AG20443 (cell line): ENCODE measurements at places on chromosomes 3 and 15.

- DNase-seq, result no peak
Measured at GRCh38 chr3:123294296-123294938, 92.7 kb downstream of the SEC22A start.

DNA sequence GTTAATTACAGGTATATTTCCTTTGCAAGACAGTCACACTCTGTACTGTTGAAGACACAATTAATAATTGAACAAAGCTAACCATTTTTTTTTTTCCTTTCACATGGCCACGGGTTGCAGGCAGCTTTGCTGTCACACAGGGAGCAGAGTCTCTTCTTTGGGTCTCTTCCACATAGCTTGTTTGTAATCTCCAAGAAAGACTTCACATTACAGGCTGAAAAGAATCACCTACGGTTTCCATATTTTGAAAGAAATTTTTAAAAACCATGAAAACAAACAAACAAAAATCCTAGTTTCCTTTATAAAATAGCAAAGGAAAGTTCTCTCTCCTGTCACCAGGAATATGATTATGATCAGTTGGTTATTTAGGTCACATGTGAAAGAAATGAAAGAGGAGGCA is 392.6 kb downstream of the GAP43 start:
- no peak for DNase-seq

GRCh38 chr3:142237891-142238290 is 12.5 kb upstream of the GK5 start:
- no peak for DNase-seq

DNA sequence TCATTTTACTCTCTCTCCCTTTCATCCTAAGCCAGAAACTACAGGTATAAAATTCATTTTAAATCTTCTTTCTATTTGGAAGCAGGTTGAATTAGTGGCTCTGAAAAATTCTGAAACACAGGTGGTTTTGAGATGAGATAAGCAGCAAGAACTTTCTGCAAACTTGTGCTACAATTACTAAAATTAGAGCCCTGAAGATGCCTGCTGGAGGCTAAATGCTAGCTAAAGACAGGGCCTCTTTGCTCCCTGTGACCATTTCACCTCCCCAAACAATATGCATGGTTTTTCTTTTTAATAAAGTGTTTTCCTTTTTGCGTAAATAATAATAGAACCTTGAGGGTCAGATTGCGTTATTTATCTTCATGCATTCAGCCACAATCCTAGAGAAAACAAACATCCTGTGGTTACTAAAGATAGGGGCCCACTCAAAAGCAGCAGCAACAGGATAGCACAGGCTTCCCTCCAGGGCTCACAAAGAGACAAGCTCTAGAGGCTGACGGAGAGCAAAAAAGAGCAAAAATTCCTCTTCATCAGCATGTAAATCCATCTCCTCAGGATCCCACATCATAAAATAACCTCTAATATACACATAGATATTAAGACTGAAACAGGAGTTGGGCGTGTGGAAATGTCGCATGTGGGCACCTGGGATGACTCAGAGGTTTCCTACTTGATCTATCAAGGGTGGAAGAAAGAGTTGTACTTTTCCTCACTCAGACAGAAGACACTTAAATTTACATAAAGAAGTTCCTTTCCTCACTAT is 26.5 kb upstream of the CP start:
- DNase-seq, result no peak

DNA sequence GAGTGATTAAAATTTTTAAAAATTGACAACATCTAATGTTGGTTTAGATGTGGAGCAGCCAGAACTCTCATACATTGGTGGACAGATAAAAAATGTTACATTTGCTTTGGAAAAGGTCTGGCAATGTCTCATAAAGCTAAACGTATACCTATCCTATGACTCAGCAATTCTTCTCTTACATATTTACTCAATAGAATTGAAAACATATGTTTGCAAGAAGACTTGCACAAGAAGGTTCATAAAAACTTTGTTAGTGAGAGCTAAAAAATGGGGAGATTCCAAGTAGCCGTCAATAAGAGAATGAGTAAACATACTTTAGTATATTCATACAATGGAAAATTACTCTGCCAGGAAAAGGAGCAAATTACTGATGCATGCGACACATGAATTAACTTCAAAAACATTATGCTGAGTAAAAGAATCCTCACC is 30.0 kb downstream of the MASP1 start:
- DNase-seq, result peak; percentile 38

DNA sequence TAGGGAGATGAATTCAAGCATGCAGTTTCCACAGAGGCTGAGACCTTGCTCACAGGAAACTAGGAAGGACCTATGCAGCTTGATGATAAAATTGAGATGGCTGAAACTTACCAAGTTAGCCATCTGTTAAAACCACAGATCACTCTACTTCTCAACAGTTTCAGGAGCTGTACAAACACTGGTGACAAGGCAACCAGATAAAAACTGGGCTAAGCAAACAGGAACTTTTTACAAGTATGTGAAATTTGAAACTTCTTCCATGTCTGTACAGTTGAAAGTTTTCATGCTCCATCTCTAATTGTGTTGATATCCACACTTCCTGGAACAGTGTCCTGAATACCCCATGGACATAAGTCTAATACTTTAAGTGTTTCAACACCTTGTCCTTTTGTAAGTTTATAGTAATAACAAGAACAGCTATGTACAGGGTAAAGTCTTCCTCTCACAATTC is 78.2 kb downstream of the FAIM start:
- peak; percentile 42 for DNase-seq

DNA sequence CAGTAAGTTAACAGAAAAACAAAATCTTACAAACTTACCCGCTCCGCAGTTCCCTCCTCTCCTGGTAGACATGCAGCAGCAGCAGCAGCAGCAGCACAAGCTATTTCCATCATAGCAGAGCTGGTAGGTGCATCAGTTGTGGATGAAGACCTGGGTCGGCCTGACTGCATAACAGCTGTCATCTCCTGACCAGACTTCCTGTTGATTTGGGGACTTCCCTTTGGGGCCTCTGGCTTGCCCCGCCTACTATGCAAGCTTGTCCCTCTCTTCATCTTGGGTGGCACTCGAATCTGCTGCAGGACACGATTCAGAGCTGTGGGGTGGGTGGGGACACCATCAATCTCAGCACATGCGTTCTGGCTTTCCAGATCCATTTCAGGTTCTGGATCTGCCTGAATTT is 65.7 kb downstream of the TMCC1 start:
- DNase-seq, result no peak

GRCh38 chr15:73867956-73868355 is 5.4 kb upstream of the TBC1D21 start:
- no peak for DNase-seq

DNA sequence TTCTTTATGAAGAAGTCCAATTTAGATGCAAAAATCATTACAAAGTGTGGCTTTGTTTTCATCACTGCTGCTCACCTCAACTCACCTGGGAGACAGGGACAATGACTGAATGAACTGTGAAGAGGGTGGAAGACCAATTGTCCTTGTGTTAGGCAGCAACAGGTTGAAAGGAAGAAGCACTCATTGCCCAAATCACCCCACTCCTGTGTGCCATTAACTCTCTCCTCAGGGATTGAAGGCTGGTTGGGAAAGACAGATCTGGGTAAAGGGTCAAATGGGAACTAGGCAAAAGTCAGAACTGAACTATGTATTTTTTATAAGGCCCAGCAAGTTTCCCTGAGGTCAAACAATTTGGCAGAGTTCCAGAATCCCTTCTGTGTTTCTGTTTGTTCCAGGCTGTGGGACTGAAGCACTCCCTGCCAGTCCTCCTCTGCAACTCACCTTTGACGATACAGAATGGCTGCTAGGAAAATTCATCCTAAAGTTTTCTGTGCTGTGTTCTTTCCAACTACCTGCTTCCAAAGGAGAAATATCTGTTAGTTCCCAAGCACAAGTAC is 68.6 kb upstream of the CCDC39 start:
- DNase-seq, result no peak

DNA sequence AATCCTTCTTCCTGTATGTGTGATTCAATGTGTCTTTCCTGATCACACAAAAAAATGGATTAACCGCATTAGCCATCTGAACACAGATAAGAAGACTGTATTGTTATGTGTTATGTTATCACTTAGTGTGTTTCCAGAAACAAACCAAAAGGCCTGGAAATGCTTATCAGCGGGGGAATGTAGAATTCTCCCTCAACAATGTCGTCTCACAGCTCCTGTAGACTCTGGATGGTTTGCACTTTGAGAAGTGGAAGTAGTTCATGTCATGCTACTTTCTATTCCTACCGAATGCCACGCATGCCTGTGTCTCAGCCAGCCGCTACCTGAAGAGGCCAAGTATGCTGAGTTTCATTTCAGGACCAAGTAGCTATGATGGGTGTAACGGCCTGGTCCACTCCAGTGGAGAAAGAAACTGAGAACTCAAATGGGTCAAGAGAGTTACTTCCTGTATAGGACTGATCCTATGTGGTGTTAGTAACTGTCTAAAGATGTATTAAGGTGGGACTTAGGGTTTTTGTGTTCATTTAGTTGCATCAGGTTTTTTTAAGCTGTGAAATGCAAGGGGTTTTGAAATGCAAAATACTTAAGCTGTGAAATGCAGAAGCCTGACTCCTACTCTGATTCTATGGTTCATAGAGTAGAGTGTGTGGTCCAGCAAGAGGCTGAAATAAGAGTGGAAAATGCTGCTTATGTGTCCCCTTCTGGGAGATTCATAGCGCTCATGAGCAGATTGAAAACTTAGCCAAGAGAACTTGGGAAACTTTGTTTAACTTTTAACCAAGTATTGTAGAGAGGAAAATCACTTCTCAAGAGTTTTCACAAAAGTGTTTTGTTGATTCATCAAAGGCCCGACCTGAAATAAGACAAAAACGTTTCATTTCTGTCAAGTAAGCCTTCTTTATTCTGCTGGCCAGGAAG is 118.5 kb upstream of the LMOD3 start:
- DNase-seq, result no peak

DNA sequence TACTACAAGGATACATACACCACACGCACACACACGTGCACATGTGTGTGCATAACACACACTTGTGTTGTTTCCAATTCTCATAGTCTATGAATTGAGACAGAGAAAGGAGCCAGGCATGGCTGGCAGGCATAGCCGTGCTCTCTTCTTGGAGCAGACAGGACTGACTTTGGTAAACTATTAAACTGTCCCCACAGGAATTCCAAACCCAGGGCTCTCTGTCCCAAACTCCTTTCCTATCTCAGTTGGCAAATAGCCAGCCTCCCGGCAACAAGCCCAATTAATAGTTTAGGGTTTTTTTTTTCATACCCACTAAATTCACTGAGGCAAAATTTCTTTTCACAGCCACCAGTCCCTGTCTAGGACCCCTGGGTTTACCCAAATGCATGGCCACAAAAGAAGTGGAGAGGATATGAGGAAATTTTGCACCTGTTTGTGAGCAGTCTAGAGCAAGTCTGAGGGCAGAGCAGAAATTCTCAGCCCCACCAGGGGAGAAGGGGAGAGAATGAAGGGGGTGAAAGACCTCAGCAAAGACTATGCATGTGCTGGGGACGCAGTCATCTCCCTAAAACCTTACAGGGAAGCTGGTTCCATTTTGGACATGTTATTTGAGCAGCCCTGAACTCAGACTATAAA is 17.8 kb downstream of the GALNT15 start:
- no peak for DNase-seq

- DNase-seq, result no peak
Measured at GRCh38 chr15:71801935-71802655, 8.3 kb upstream of the NR2E3 start.

GRCh38 chr15:98063315-98063714 is 102.8 kb downstream of the ARRDC4 start:
- peak; percentile 61 for DNase-seq

DNA sequence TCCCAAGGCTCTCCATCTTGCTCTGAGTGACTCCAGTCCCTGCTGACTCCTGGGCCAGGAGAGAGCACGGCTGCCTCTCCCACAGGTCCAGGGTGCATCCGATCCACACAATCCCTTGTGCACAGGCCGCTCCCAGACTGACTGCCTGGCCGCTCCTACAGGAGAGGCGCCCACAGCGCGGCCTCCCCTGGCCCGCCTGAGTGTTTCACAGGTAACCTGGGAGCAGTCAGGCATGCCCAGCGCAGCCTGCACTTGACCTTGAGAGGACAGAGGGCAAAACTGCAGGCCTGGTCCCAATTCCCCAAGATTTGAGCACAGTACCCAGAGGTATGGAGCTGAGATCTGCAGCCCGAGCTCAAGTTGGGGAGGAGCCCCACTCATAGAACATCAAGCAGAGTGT is 490.2 kb downstream of the CNTN6 start:
- DNase-seq, result no peak

- DNase-seq, result no peak
Measured at GRCh38 chr15:74906067-74906449, 593 bp downstream of the FAM219B start.

DNA sequence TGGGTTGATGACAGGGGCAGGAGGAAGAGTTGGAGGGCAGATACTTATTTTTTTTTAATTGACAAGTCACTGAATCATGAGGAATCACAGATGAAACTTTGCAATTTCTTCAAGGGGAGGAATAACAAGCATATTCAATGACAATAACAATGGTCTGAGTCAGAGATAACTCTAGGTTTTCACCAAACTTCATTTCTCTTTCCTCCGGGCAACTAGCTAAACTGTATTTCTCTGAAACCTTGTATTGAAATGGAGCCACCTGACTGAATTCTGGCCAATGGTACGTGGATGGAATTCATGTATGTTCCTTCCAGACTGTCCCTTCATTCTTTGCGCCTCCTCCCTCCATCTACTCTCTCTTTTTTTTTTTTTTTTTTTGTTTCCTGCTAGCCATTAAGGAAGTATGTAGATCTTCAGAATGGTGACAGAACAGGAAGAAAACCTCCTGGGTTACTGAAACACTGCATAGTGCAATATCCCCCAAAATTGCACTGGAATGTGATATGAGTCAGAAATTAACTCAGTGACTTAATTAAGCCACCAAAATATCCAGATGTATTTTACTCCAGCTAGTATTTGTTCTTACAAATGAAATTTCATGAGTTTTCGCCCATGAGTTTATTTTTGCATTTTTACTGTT is 495.4 kb downstream of the OTOL1 start:
- DNase-seq, result no peak

GRCh38 chr3:11635680-11636393 is 7.9 kb downstream of the VGLL4 start:
- no peak for DNase-seq

DNA sequence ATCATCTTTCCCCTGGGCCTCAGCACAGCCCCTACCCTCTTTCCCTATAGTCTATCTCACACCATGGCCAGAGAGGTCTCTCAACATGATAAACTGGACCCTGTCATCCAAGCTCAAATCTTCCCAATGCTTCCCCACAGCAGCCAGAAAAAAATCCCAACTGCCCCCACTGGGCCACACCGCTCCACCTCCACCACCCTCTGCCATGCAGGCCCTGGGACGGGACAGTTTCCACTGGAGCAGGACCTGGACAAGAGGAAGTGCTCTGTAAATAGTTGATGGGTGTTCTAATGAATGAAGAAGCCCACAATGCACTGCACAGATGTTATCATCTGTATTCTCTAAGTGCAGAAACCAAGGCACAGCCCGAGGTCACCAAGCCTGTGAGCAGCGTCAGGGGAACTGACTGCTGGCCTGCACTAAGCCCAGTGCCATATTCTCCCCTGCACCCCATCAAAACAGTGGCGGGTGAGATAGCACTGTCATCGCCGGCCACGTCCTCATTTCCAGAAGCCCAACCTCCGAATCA is 161.1 kb downstream of the NUP210 start:
- no peak for DNase-seq

- DNase-seq, result peak; percentile 24
Measured at GRCh38 chr3:160931474-160931873, 173.7 kb downstream of the B3GALNT1 start.

- no peak for DNase-seq
Measured at GRCh38 chr3:138933981-138934691, 12.8 kb downstream of the FOXL2 start.
